Inflammatory macrophage treated with lipopolysaccharide for 1 hour (primary cell): ENCODE measurements at places on chromosomes 16 and 17.

DNA sequence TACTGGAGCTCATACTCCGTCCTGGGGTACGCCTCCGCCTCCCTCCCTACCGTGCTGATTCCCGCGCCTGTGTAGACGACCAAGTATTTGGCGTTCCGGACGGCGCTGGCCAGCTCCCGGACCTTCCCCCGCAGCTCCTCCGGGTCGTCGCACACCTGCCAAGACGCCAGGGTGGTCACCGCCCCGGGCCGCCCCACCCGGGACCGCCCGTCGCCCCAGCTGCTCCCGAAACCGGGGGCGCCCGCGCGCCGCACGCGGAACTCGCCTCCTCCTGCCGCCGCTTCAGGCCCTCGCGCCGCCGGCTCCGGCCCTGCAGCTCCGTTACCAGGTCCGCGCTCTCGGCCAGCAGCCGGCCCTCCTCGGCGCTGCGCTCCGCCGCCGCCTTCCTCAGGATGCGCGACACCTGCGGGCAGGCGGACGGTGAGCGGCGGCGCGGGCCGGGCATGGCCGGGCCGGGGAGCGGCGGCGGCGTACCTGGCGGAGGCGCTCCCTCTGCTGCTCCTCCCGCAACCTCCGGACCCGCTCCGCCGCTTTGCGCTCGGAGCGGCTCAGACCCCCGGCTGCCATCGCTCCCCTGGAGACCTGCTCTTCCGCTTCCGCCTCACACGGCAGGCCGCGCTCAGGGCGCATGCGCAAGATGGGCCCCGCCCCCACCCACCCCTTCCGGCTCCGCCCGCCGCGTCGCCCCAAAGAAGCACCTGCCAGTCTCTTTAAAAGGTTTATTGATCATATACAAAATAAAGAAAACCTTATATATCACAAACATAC lies at the start of gene SIRT7:
TSS of gene SIRT7 (minus strand) at position 612 of the 768 bp plus-strand sequence. CDS start at position 567, 45 bp downstream.
- peak; percentile 92 for DNase-seq

DNA sequence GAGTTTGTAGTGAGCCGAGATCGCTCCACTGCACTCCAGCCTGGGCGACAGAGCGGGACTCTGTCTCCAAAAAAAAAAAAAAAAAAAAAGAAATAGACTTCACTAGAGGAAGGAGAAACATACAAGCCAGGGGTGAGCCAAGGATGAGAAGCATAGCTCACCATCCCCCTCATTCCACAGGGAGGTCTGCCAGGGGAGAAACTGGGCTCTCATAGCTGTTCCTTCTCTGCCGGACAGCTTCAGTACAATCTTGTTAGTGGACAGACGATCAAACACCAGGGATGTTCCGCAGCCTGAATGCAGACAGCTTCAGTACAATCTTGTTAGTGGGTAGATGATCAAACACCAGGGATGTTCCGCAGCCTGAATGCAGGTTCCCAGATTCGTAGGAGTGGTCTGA lies 509.6 kb downstream of the CDH13 start:
- no peak for DNase-seq

DNA sequence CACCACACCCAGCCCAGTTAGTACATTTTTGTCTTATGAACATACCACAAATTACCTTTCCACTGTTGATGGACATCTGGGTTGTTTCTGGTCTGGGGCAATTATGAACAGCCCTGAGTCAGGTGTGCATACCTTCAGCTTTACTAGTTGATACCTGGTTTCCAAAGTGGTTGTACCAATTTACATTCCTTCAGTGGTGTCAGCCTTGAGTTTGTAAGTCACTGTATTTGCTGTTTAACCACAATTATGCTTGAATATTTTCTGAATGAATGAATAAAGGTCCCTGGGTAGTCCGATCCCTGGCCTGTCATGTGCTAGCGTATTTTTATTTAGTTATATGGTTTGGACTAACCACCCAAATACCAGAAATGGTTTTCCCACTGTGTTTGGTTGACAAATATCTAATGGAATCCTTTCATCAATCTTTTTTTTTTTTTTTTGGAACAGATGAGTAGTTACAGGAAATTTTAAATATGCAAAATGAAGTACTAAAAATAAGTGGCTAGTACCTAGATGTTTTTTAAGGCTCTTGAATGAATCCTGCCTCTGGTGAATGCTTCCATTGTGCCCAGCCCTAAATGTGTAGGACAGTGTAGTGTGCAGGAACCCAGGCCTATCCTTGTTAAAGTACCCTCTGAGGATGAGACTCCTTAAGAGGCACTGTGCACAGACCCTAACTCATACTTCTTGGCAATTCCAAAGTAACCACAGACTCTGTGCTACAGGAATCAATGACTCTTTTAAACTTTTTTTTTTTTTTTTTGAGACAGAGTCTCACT lies 3.7 kb downstream of the DUSP14 start:
- no peak for DNase-seq

DNA sequence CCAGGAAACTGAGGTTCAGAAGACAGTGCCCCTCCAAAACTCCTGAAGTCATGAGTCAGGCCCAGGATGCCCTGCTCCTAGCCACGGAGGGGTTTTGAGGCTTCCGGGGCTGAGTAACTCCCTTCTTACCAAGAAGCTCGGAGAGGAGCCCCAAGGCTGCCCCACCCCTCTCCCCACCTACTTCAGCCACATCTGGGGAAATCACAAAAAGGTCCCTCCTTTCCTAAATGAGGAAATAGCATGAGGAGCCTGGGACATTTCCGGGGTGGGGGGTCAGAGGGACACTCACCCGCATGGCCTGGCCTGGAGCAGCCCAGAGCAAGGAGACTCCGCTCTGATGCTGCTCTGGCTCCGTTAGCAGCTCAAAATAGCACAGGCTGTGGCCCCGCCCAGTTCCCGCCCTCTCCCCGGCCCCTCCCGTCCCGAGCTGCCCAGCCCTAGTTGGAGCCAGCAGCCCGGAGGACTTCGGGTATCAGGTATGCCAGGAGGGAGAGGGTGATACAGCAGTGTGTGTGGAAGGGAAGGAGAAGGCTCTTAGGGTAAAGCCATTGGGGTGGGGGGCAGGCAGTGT lies 40.1 kb downstream of the MYO18A start:
- peak; percentile 88 for DNase-seq

- DNase-seq, result peak; percentile 32
Observed at GRCh38 chr17:78781104-78781892, 775 bp downstream of the CYTH1 start.

- DNase-seq, result peak; percentile 77
Observed at GRCh38 chr17:75876938-75877751, 1.2 kb downstream of the TRIM47 start.

- DNase-seq, result no peak
Observed at GRCh38 chr17:13351046-13351445, 250.7 kb downstream of the HS3ST3A1 start.

- no peak for DNase-seq
Observed at GRCh38 chr16:76654088-76654820, 377.1 kb downstream of the CNTNAP4 start.

DNA sequence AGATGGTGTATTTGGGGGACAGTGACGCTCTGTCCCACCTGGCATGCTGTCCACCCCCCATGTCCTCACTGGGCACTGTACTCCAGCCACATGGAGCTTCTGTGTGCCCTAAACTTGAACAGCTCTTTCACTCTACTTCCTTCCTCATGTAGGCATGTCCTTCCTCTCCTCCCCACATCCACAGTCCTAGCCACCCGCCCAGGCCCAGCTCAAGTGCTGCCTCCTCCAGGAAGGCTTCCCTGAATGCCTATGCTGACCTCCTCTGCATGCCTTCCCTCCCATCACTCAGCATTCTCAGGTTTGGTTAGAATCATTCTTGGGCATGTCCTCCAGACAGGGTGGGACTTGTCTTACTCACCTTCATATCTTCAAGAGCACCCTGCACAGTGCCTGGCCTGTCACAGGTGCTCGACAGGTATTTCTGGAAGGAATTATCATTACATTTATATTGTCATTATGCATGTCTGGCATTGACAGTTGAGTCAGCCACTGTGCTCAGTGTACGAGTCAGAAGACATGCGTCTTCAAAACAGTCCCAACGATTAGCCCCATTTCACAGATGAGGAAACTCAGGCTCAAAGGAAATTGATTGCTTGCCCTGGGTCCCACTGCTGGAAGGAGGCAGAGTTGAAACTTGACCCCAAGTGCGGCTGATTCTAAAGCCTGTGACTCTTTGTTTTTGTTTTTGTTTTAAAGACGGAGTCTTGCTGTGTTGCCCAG lies 42.1 kb upstream of the TOB1 start:
- no peak for DNase-seq

- DNase-seq, result no peak
Observed at GRCh38 chr17:50380369-50381259, 7.6 kb downstream of the EME1 start.

- no peak for DNase-seq
Observed at GRCh38 chr17:81457401-81457800, 55.2 kb downstream of the ACTG1 start.

DNA sequence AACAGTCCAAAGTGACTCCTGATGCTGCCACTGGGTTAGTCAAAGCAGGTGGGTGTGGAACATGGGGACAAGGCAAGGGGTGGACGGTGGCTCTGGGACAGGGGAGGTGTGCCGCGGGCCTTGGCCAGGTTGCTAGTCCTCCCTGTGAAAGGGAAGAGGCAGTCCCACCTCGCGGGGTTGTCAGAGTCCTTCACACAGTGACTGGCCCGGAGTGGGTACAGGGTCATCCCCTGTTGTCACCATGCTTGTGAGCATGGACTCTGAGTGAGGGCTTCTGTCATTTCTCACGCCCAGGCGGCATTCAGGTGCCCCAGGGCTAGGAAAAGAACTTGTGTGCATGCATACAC lies 3.1 kb upstream of the ZNF469 start:
- no peak for DNase-seq

DNA sequence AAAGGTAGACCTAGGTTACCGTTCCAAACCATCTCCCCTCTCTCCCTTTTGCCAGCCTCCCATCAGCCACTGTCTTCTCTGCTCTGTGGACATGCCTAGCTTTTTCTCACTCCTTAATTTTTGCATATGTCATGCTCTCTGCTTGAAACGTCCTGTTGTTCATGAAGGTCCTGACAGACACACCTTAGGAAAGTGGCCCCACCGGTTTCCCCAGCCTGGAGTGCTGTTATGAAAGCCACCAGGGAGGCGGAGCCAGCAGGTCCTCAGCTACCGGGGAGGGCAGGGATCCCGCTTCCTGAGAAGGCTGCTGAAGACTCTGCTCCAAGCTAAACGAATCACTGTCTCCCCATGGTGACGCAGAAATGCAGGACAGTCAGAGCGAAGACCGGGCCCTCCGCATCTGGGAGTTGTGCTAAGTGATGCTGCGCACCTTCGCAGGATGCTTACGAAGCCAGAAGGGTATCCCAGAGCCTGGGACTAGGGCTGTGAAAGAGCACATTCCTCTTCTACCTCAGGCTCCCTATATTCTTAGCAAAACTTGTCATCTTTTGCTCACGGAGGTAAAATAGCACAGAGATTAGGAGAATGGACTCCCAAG lies 2.3 kb upstream of the SLC16A11 start:
- DNase-seq, result no peak

GRCh38 chr16:81686391-81687130 lies 92.5 kb upstream of the PLCG2 start:
- DNase-seq, result no peak

- DNase-seq, result no peak
Observed at GRCh38 chr17:4506175-4506813, 7.6 kb downstream of the SPNS2 start.

DNA sequence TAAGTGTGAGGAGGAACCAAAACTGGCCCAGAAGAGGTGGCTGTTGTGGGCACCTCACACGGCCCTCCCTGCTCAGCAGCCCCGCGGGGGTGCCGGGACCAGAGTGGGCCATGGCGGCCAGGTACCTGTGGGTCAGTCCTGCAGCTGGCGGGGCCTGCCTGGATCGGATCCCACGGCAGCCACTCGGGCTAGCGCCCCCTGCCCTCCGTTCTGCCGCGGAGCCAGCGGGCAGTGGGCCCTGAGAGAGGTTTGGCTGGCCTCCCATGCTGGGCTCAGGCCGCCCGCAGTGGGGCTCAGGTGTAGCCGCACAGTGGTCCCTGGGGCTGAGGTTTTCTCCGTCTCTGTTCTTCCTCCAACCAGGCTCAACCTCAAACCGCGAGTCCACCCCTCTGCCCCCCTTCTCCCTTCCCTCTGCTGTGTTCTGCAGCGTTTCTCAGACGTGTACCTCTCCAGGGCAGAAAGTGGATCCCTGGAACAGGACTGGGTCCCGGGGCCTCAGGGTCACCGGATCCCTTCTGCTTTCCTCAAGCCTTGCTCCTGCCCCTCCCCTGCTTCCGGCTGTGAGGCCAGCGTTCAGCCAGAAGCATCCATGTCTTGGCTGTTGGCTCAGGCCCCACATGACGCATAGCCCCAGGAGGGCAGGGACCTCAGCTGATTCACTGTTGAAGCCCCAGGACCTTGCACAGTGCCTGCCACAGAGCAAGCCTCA lies 28.6 kb upstream of the ITGA3 start:
- peak; percentile 58 for DNase-seq

GRCh38 chr17:73696251-73696650 lies 52.0 kb upstream of the SDK2 start:
- no peak for DNase-seq

DNA sequence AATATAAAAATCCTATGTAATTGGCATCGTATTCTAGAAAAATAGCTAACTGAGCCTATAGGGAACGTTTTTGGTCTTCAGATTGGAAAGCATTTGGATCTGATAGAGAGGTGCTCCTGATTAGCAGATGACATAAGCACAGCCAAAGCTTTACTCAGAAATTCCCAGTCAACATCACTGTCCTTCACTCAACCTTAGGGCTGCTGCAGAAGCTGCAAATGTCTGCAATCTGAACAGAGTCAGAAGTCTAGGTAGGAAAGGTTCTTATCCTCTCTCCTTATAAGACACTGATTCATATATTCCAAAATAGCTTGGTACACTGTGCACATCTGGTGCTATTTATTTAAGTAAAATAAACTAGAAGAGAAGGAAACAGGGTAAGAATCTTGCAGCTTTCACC lies 19.2 kb downstream of the STRADA start:
- DNase-seq, result no peak

DNA sequence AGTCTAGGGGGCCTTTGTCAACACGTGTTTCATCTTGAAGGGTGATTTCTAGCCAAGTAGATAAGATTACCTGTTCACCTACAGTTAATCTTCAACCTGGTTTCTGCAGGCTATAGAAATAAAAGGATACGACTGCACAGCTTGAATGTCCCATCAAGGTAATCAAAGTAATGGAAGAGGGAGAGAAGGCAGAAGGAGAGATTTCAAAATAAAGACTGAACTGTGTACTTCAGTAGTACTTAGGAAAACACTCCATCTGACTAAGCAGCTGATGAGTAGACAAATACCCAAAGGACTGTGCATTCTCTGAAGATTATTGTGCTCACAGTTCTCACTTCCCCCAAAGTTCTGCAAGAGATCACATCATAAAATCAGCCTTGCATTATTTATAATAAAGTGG lies 5.8 kb upstream of the RFFL start:
- peak; percentile 62 for DNase-seq

- DNase-seq, result no peak
Observed at GRCh38 chr16:14202697-14203096, 131.6 kb downstream of the MRTFB start.
